ENCODE measurements at places on chromosomes 5 and 9.

GRCh38 chr5:174324680-174325079 is 279.2 kb downstream of the NSG2 start:
- DNase-seq = no peak

GRCh38 chr5:150783422-150783928 is 4.9 kb downstream of the SMIM3 start:
- DNase-seq = peak; percentile 83

DNA sequence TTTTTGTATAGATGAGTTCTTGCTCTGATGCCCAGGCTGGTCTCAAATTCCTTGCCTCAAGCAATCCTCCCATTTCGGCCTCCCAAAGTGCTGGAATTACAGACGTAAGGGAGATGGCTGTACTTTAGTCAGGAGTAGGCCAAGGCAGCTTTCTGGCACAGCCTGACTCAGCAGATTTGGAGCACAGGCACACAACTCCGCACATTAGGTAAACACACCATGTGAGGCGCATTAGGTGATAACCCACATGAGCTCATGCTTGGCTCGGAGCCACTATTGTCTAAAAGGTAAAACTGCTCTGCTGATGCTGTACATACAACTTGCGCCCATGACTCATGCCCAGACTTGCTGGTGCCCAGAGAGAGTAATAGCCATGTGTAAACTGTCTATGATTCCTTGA is 1157.9 kb downstream of the TAF11L14 start:
- DNase-seq = peak; percentile 91

DNA sequence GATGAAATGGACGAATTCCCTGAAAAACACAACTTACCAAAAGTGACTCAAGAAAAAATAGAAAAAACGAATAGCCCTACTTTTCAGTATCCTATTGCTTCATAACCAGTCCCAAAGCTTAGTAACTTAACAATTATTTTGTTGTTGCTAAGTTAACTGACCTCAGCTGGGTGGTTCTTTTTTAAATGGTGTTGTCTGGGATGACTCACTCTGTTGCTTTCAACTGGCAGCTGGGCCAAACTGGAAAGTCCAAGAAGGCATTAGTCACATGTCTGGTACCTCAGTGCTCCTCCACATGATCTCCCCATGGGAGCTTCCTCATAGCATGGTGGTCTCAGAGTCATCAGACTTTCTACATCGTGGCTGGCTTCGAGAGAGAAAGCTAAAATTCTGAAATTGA is 47.8 kb upstream of the ADAMTS2 start:
- DNase-seq = no peak

DNA sequence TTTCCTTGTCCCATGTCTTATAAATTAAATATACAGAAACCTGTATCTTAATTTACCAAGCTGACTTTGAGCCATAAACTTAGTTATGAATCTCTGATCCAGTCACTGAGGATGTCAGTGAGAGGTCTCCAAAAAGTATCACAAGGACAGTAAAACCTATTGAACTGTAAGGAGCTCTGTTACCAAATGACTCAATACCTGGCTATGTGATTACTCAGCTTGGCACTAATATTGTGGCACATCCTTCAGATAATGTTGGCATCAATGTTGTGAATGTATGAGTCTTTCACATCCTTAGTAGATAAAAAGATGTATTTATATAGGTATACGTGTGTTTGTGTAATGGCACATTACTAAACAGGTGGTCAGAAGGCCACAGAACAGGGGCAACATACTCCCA is 18.0 kb upstream of the CAPSL start:
- DNase-seq = no peak
